DMS53 (cell line): ENCODE measurements at places on chromosomes 12 and 14.

GRCh38 chr12:127130506-127131124 lies 1136.4 kb upstream of the TMEM132C start:
- no peak for DNase-seq

GRCh38 chr14:87896393-87897380 lies 96.3 kb downstream of the GALC start:
- peak; percentile 64 for DNase-seq

DNA sequence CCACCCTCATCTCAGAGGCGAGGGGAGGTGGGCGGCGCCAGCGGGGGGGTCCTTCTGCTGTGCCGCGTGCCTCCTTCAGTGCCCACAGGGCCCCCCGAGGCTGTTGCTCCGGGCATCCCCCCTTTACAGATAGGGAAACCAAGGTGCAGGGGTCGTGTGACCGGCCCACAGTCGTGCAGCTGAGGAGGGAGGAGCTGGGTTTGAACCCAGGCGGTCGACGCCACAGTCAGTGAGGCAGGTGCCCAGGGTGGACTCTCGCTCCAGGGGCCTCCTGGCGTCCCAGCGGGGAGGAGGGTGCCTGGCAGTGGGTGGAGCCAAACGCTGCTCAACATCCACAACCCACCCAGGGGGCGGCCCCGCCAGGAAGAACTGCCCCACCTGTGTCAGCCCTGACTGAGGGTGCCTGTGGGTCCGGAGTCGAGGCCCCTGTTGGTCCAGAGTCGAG lies 8.6 kb downstream of the GALNT9 start:
- DNase-seq: no peak

- no peak for DNase-seq
Observed at GRCh38 chr12:115835445-115835844, 442.0 kb downstream of the MED13L start.

DNA sequence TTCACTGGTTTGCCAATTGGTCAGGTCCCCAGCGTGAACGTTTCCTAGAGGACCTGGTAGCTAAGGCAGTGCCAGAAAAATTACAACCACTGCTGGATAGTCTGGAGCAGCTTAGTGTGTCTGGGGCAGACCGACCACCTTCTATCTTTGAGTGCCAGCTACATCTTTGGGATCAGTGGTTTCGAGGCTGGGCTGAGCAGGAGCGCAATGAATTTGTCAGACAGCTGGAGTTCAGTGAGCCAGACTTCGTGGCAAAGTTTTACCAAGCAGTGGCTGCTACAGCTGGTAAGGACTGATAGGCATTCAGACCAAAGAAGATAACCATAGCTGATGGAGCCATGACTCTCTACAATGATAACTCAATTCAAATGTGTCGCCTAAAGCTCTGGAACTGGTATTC lies 2.5 kb downstream of the C14orf119 start:
- no peak for DNase-seq
